T-cell (primary cell): ENCODE measurements at places on chromosomes 3 and 15. TPM values are rescaled to one million over a fixed set of nuclear protein-coding genes. Genes with fewer than 3 reads are reported as not detected.

DNA sequence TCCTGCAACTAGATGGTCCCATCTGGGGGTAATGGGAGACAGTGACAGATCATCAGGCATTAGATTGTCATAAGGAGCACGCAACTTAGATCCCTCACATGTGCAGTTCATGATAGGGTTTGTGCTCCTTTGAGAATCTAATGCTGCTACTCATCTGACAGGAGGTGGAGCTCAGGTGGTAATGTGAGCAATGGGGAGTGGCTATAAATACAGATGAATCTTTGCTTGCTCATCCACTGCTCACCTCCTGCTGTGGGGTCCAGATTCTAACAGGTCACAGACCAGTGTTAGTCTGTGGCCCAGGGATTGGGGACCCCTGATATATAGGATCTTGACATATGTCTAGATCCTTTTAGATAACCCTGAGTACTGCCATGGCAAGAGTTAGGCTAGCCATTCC, 52.7 kb downstream of the RASGRF1 start:
- no peaks in the 10 kb centered on the region for H3K36me3 ChIP-seq
- no peak overlapping the region for H3K27ac ChIP-seq
- no peaks in the 10 kb centered on the region for H3K27me3 ChIP-seq
- H3K4me1 ChIP-seq: no peaks in the 10 kb centered on the region

DNA sequence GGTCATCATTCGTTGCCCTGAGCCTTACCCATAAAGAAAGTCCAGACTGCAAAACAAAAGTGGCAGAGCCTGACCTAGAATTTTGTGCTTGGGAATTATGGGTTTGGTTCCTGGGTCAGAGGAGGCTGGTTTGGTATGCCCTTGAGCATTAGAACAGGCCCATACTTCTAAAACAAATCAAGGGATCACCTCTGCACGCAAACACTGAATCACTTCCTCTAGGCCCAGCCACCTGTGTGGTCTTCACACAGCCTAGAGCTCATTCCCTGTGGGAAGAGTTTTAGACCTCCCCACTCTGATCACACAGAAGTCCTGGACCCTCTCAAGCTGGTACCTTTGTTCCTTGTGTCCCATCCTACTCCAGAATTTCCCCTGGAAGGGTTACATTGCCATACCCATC, 59.4 kb downstream of the B3GNT5 start:
- no peaks in the 10 kb centered on the region for H3K4me1 ChIP-seq
- H3K27ac ChIP-seq: no peak overlapping the region
- H3K36me3 ChIP-seq: peaks cover 6% of the 10 kb centered on the region
- H3K27me3 ChIP-seq: no peaks in the 10 kb centered on the region

DNA sequence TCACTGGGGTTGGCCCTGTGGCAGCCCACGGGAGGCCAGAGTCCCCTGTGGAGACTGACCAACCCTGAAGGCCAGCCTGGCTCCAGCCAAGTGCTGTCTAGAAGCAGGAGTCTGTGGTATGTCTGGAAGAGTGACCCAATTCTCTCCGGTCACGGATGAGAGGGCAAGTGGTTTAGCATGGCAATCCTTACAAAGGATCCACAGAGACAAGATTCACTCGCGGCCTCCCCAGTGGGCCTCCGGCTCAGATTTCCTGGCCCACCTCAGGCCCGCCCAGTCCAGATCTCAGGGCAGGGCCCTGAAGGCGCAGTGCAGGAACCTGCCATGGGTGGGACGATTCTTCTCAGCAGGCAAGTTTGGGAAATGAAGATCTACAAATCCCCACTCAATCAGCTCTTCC, 5.0 kb upstream of the BCL2L10 start:
- no peak for DNase-seq
- no peak overlapping the region for H3K4me3 ChIP-seq
- no peaks in the 10 kb centered on the region for H3K36me3 ChIP-seq
- peaks cover 6% of the 10 kb centered on the region for H3K27me3 ChIP-seq
- H3K27ac ChIP-seq: no peak overlapping the region
- no peaks in the 10 kb centered on the region for H3K4me1 ChIP-seq

DNA sequence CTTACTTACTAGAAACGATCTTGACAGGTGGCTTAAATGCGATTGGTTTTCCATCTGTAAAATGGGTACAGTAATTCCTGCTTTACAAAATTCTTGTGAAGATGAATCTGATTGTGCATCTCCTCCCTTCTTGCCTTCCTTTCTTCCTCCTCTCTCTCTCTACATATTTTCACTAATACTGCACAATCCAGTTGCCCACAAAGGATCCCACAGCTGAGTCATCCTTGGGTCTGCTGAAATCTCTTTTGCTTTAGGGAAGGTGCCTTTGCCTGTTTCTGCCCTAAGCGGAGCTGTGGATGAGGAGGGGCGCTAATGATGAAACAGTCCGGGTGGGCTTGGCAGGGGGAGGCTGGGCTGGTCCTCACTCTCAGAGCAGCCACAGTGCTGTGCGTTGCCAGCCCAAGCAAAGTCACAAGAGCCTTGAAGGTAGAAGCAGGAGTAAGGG, 46.1 kb downstream of the AMOTL2 start:
- H3K4me3 ChIP-seq: no peak overlapping the region
- H3K4me1 ChIP-seq: no peaks in the 10 kb centered on the region
- H3K36me3 ChIP-seq: no peaks in the 10 kb centered on the region
- DNase-seq: no peak
- H3K27me3 ChIP-seq: no peaks in the 10 kb centered on the region
- H3K27ac ChIP-seq: no peak overlapping the region

GRCh38 chr3:128316481-128316891, 150.2 kb downstream of the DNAJB8 start:
- H3K4me3 ChIP-seq: no peak overlapping the region
- peak overlapping the region; percentile 69 for H3K27ac ChIP-seq
- H3K27me3 ChIP-seq: no peaks in the 10 kb centered on the region
- peaks cover 2% of the 10 kb centered on the region for H3K36me3 ChIP-seq
- DNase-seq: peak; percentile 63

- H3K36me3 ChIP-seq: no peaks in the 10 kb centered on the region
- H3K4me1 ChIP-seq: no peaks in the 10 kb centered on the region
- H3K27ac ChIP-seq: no peak overlapping the region
- H3K4me3 ChIP-seq: no peak overlapping the region
- H3K27me3 ChIP-seq: peaks cover 6% of the 10 kb centered on the region
Observed at GRCh38 chr15:75069301-75069925, 46.0 kb downstream of the PPCDC start.

DNA sequence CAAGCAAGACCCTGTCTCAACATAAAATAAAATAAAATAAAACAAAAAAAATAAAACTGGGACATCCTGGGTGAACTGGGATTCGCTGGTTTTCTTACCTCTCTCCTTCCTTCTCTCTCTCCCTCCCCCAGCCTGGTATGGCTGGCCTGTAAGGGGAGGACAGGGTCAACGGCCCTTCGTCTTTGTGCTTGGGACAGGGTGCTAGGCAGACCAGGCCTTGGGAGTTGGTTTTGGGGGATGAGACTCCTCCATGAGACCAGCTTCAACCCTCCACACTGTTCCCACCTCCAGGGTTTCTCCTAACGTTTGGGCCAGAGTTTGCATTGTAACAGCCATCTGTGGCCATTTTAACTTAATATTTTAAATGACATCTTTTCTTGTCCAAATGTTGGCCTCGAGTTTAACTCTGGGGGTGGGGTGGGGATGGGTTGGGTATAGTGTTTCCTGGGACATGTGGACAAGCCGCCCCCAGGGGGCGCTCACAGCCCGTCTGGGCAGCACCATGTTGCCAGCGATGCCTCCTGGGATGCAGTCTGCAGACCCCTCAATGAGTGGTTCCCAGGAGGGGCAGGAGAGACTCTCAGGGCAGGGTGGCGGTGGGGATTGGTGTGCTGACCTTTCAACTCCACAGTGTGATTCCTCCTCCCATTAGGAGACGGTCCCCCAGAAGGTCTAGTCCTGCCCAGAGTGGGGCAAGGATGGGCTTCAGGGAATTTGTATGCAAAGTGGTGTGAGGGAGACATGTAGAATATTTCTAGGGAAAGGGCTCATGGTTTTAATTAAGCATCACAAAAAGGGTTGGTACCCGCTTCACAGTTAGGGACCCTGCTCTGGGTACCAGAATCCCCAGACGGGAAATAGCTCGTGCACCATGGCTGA, 37.7 kb upstream of the LCTL start:
- no peak overlapping the region for H3K4me3 ChIP-seq
- peaks cover 40% of the 10 kb centered on the region for H3K27me3 ChIP-seq
- H3K4me1 ChIP-seq: peaks cover under 1% of the 10 kb centered on the region
- no peaks in the 10 kb centered on the region for H3K36me3 ChIP-seq
- no peak overlapping the region for H3K27ac ChIP-seq

DNA sequence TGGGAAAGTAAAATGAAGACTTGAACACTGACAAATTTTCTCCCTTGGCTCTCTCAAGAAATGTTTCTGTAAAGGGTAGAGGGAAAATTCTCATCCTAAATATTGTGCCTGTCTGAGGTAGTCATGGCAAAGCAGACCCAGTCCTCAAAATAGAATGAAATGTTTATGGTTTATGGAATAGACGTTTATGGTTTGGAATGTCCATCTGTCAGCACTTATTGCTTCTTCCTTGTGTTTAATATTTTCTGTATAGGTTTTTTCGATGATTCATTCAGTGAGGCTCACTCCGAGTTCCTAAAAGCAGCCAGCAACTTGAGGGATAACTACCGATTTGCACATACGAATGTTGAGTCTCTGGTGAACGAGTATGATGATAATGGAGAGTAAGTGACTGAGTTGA, 13.9 kb downstream of the ELL3 start:
- H3K36me3 ChIP-seq: peaks cover 5% of the 10 kb centered on the region
- H3K4me3 ChIP-seq: no peak overlapping the region
- no peak overlapping the region for H3K27ac ChIP-seq
- DNase-seq: no peak
- H3K4me1 ChIP-seq: no peaks in the 10 kb centered on the region

DNA sequence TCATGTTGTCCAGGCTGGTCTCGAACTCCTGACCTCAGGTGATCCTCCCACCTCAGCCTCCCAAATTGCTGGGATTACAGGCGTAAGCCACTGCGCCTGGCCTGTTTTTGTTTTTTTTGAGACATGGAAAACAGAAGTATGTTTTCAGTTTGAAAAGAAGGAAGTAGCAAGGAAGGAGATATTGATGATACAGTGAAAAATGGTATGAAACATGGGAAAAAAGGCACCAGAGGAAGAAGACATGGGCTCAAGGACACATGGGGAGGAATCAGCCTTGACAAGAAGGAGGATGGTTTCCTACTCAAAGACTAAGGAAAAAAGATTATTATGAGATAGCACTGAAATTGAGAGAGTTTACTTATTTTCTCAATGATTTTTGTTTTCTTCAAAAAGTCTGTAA, 30.7 kb downstream of the FMN1 start:
- H3K4me1 ChIP-seq: no peaks in the 10 kb centered on the region
- H3K27me3 ChIP-seq: no peaks in the 10 kb centered on the region
- H3K4me3 ChIP-seq: no peak overlapping the region
- H3K27ac ChIP-seq: no peak overlapping the region
- H3K36me3 ChIP-seq: no peaks in the 10 kb centered on the region

- H3K27ac ChIP-seq: no peak overlapping the region
- H3K27me3 ChIP-seq: no peaks in the 10 kb centered on the region
- H3K4me3 ChIP-seq: no peak overlapping the region
- no peaks in the 10 kb centered on the region for H3K4me1 ChIP-seq
- peaks cover 8% of the 10 kb centered on the region for H3K36me3 ChIP-seq
Observed at GRCh38 chr3:58271901-58272501, 34.0 kb upstream of the RPP14 start.

DNA sequence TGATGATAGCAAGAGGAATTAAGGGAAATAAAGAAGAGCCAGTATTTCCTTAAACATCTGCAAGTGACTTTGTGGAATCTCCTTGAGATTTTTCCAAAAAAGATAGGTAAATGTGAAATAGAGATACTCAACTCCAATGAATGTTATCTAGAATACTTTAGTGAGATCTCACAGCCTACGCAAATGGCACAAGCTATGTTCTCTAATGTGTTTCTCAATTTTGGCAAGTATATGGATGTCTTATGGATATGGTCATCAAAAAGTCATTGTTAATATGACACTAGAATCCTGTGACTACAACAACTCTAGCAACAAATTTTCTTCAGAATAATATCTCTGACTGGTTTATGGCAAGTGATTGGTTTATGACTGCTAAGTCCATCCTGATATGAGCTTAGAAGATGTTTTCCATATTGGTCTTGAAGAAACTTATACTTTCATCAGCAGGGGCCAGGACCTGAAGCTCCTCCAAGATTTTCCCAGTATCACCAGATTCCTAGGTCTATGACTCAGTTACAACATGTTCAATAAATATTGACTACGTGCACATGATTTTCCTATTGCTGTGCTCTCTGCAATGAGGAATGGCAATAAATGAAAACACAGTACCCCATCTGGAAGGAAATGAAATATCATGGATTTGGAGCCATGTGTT, 170.9 kb upstream of the THBS1 start:
- no peaks in the 10 kb centered on the region for H3K36me3 ChIP-seq
- no peaks in the 10 kb centered on the region for H3K4me1 ChIP-seq
- H3K27ac ChIP-seq: no peak overlapping the region
- no peak for DNase-seq
- no peak overlapping the region for H3K4me3 ChIP-seq

DNA sequence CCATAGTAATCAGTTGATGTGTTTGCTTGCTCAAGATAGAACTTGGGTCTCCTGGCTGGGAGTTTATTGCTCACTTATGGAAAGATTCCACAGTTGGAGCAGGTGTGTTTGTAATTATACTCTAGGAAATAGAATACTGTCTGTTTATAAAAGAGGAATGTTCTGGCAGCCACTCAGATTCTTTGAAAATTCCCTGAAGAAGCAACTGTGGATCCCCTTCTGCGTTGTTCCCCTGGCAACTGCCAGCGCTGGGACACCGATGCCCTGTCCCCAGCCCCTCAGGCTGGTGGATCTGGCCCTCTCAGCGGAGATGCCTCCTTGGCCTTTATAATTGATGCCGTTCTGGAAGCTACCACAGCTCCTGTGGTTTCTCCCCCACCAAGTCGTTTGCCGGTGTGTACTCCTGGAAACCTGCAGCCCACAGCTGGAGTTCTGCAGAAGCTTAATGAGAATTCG, 225.9 kb downstream of the ITPR1 start:
- no peak overlapping the region for H3K27ac ChIP-seq
- DNase-seq: no peak
- no peaks in the 10 kb centered on the region for H3K4me1 ChIP-seq
- H3K4me3 ChIP-seq: no peak overlapping the region

DNA sequence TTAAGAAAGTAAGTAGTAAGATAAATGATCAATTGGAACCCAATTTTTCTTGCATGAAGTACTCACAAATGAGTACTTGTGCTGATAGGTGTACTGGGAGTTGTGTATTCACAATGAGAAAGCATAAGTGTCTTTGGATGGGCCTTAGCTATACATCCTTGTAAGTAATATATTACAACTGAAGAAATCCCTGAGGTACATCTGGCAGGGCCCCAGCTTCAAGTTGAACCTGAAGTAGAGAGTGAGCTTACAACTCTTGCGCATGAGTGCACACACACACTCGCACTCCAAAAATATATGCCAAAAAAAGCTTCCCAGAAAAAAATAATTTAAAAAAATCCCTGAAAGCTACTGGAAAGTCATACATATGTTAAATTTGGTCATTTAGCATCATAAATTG, 222.5 kb downstream of the ROBO2 start:
- H3K4me1 ChIP-seq: no peaks in the 10 kb centered on the region
- H3K27me3 ChIP-seq: no peaks in the 10 kb centered on the region
- H3K27ac ChIP-seq: no peak overlapping the region
- no peak for DNase-seq
- no peak overlapping the region for H3K4me3 ChIP-seq

The NGLY1 gene
- 67.0 TPM for total RNA-seq

The SLCO2A1 gene
- total RNA-seq: 0.25 TPM

The CHST13 gene
- not detected for total RNA-seq

The STRC gene
- 2.1 TPM for total RNA-seq
